ENCODE measurements at places on chromosomes 3 and 15. TPM values are rescaled to one million over a fixed set of nuclear protein-coding genes. Genes with fewer than 3 reads are reported as not detected.
A peak's percentile ranks its signal among the peaks of the same experiment; 100 is the strongest.

CHP1 gene
- 87.9 TPM for total RNA-seq

AGTR1 gene
- total RNA-seq: 1.6 TPM

TLR9 gene
- not detected for total RNA-seq

GRCh38 chr3:98449606-98450193 is 13.3 kb upstream of the OR5K1 start:
- no peak for DNase-seq

DNA sequence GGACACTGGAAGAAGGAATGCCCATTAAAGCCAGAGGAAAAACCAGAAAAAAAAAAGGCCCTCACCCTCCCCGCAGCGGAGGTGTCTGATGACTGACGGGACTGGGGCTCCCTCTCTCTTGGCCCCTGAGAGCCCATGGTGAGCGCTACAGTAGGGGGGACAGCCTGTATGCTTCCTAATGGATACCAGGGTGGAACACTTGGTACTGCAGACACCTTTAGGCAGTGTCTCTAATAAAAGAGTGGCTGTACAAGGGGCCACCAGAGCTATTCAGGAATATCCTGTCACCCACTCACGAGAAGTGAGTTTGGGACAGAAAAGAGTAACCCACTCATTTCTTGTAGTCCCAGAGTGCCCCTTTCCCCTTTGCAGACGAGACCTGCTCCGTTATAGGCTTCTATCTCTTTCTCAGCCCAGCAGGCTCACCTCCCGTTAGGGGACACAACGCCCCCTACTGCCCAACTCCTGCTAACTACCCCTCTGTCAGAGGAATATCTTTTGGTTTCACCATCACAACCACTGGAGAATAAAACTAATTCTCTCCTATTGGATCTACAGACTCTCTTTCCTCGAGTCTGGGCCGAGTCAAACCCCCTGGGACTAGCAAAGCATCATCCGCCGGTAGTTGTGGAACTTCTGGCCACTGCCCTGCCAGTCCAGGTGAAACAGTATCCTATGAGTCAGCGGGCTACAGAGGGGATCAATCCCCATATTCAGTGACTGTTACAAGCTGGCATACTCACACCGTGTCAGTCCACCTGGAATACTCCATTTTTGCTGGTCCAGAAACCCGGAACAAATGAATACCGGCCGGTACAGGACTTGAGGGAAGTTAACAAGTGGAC is 40.8 kb downstream of the ZBTB11 start:
- peak; percentile 53 for DNase-seq

DNA sequence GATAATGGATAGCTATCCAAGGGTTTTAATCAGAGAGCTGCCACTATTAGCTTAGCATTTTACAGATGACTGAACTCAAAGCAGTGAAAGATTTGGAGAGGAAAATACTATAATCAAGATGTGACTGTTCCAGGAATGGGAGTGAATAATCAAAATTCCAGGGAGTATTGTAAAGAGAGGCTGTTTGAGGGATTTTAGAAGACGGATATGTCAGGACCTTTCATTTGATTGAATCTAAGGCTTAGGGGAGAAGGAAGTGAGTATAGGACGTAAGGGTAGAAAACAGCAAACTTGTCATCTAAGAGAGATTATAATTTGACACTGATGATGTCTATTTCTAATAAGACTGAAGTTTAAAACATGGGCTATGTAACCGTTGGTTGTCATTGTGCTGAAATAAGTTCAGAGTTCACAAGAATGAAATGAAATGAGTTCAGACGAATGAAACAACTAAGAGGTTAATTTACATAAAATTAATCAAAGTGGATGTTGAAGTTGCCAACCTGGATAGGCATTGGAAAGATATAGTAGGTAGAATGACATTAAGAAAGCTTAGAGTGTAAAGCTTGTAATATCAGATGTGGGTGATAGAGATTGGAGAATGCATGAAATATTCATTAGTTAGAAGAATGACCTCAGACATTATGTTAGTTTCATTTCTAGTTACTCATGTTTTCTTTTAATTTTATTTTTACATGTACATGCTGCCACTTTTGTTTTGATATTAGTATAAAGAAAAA is 842.8 kb downstream of the SI start:
- DNase-seq: no peak

DNA sequence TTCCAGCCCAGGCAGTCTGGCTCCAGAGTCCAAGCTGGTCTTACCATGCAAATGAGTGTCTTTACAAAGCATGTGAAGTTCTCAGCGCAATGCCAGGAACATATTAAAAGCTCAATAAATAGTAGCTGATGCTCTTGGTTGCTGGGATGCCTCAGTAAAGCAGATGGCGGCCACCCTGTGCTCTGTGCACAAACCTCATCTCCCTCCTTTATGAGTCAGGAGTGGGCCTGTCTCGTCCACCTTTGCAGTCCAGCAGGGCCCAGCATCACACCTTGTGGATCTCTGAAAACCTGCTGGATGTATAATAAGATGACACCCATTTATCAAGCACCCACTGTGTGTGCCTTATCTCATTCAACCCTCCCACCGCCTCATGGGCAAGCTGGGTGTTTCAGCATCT is 42.7 kb downstream of the FAM174B start:
- no peak for DNase-seq

- DNase-seq: no peak
Observed at GRCh38 chr3:192169332-192169915, 557.9 kb downstream of the FGF12 start.

DNA sequence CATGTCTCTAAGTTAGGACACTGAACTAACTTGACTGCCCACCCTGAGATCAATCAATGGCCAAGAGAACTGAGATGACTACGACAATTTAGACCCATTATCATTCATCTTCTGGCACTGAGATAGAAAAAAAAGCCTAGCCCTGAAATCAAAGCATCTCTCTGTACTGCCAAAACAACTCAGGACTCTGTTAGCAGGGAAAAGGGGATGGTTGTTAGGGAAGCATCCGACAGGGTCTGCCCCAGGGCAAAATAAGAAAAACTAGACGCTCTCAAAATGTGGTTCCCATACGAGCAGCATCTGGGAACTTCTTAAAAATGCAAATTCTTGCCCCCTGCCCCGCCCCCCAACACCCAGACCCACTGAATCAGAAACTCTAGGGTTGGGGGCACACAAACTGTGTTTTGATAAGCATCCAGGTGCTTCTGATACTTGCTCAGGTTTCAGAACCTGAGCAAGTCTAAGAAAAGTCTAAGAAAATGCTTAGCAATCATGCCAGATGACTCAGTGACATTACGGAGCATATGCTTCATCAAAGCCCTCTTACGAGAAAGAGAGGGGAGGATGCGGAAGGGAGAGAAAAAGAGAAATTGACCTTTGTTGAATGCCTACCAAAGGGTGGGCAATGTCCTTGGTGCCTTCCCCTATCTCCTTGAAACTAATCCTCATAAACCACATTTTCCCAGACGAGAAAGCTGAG is 172.8 kb upstream of the HES1 start:
- no peak for DNase-seq

- no peak for DNase-seq
Observed at GRCh38 chr15:47066392-47066791, 650.9 kb upstream of the SEMA6D start.

DNA sequence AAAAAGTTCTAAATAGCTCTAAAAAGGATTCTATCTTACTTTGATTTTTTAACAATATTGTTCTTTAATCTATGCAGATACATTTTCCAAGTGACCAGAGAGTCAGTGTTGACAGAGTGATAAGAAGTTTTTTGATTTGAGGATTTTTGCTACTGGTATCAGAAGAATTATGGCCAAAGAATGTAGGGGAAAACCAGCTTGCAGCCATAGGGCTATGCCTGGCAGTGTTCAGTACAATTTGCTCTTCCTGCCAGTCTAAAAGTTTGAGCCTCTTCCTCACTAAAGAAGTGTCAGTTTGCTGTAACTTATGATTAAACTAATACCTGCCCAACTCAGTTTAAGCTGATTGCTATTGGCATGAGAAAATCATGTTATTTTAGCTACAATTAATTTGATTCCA is 35.3 kb upstream of the FSIP1 start:
- DNase-seq: no peak

DNA sequence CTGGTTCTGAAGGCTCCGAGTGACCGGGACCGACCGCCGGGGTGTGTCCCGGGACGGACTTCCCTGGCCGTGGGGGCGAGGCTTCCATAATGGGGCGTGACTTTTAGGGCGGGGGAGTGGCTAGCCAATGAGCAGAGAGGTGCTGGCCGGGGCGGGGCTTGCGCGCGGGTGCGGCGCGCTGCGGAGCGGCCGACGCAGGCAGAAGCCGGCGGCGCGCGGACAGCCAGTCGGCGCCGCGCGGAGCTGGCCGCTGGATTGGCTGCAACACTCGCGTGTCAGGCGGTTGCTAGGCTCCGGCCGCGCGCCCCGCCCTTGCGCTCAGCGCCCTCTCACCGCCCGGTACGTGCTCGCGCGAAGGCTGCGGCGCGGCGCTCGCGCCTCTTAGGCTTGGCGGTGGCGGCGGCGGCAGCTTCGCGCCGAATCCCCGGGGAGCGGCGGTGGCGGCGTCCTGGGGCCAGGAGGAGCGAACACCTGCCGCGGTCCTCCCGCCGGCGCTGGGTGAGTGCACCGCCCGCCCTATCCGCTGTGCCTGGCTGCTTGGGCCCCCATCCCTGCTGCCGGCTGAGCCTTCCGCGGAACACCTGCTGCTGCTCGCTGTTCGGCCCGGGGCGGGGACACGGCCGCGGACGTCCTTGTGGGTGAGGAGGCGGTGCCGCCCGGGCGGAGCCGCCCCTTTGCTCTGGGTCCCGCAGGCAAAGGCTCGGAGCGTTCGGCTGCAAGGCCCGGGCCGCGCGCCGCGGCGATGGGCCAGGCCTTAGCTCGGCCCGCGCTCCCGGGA is at the start of gene DAG1:
Gene DAG1, plus strand, starts transcription at position 332 of the 778 bp plus-strand sequence. CDS start 40,268 bp downstream, outside the sequence.
- peak; percentile 95 for DNase-seq

DNA sequence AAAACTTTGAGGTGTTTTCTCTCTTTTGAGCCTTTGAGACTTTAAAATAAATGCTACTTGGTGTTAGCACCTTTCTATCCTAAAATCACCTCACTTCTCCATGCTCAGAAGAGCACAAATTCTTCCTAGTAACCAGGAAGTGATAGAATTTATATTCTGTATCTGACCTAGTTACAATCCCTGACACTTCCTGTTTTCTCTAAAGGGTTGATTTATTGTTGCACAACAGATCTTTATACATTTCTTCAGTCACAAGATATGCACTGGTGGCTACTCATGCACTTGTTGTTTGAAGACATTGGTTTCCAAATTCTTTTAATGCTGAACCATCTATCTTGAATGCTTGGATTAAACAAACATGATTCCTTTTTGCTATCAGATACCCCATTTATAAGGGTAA is 47.2 kb upstream of the CNTN3 start:
- no peak for DNase-seq

DNA sequence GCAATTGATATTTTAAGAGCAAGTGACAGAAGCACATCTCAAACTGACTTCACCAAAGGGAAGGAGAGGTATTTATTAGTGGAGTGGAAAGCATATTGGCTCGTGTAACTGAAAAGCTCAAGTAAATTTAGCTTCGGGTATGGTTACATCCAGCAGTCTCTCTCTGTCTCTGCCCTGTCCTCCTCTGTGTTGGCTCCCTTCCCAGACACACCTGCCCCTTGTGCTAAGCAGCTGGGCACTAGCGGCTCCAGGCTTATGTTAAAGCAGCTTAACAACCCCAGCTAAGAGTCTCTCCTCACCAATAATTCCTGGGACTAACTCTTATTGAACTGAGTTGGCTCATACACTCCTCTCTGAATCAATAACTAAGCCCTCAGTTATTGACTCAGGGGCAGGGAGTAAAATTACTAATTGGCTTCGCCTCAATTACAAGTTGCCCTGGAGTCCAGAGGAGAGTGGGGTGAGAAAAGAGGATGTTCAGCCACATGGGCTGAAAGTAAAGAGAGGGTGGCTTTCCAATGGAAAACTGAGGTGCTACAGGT is 12.8 kb upstream of the SH3BP5 start:
- no peak for DNase-seq

DNA sequence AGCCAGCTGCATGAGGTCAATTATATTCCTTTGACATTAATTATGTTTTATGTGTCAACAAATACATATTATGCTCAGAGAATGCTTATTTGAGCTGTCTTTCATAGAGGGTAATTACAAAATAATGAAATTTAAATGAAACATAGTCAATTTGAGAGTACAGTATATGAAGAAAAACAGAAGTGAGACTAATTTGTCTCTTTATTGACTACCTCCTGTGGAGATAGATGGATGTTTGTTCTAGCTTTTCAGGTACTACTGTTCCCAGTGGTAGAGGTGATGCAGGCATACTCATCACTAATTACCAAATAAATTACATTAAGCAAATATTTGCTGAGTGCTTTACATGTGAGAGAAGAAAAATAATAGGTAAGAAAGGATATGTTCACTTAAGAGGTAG is 1129.6 kb downstream of the OTOL1 start:
- DNase-seq: no peak

DNA sequence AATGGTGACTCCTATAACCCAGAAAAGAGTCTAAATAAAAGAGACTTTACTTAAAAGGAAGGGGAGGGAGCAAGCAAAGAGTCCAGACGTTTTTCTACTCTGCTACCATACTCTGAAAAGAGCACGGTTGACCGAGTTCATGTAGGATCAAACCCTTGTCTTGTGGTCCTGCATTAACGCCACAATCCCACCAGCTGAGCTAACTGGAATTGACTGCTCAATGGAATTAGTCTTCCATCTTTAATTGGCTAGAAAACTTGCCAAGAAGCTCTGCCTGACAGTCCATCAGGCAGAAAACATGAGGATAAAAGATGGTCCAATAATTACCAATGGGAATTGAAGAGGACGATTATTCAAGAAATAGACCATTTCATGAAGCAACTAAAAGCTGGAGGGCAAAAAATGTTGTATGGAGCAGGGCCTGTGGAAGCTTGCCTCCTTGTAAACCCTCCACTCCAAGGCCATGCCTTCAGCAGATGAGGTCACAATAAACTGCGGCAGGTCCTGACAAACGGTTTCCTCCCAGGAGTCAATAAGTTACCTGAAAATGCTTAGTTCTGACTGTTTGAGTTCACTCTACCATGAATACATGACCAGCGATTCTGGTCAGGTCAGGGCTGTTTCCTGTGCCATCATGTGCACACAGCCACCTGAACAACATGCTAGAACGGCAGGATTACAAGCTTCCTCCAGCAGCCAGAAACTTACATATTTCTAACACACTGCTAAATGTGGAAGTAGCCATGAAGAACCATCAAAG is 35.6 kb upstream of the ARHGEF3 start:
- no peak for DNase-seq

DNA sequence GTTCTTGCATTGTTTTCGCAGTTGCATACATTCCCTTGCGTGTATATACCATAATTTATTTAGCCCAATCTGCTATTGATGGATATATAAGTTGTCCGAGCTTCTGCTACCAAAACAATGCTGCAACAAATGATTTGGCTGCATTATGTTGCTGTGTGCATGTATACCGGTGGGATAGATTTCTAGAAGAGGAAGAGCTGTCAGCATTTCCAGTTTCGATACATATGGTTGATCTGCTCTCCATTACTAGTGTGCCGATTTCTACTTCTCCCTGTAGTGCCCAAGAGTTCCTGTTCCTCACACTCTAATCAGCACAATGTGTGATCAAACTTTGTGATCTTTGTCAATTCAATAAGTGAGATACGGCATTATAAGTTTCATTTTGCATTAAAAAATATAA is 92.8 kb upstream of the NMNAT3 start:
- no peak for DNase-seq

Measured in fibroblast of villous mesenchyme (primary cell).